ENCODE measurements at places on chromosomes 6 and 20.

DNA sequence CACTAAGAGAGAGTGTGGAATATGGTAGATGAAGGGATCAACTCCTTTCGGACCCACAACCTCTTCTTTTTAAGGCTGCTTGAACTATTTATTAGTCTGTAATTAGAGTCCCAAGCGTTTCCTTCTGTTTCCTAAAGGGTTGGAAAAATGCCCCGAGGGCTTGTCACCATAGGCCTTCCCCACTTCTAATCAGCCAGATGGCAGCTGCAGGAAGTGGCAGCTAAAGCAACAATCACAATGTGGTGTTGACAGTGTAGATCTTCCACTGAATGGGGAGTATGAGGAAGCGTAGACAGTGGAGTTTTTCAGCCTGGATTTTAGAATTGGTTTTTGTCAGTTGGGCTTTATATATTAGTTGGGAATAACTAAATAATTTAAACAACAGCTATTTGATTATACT is 40.6 kb downstream of the SLC35D3 start:
- DNase-seq, result peak; percentile 56

GRCh38 chr6:138682704-138683527 is 90.7 kb upstream of the CCDC28A start:
- DNase-seq, result no peak

DNA sequence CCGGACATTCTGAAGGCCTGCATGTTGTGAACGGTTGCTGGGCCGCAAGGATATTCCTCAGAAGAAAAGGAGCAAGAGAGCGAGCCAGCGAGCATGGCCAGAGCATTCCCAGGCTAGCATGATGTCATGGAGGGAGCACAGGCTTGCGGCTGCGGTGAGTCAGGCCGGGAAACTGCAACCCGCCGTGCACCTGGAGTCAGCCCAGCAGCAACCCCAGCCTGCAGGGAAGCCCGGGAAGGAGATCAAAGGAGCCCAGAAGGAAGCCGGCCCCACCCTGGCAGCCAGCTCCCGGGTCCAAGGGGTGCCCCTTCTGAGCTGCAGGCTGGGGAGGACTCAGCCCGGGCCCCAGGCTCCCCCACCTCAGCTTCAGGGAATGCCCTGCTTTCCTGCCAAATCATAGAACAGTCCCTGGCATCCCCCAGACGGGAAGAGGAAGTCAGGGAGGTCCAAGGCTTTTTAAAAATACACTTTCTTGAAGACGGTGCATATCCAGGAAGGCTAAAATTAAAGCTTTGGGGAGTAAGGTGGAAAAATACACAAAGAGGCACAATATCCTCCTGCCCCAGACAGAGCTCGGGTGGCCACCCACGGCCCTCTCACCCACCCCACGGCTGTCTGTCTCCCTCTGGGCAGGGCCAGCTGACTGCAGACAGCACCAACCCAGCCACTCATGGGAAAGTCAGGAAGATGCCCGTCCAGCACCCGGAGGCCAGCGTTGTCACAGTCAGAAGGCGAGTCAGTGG is 53.7 kb downstream of the BMP7 start:
- DNase-seq, result no peak

DNA sequence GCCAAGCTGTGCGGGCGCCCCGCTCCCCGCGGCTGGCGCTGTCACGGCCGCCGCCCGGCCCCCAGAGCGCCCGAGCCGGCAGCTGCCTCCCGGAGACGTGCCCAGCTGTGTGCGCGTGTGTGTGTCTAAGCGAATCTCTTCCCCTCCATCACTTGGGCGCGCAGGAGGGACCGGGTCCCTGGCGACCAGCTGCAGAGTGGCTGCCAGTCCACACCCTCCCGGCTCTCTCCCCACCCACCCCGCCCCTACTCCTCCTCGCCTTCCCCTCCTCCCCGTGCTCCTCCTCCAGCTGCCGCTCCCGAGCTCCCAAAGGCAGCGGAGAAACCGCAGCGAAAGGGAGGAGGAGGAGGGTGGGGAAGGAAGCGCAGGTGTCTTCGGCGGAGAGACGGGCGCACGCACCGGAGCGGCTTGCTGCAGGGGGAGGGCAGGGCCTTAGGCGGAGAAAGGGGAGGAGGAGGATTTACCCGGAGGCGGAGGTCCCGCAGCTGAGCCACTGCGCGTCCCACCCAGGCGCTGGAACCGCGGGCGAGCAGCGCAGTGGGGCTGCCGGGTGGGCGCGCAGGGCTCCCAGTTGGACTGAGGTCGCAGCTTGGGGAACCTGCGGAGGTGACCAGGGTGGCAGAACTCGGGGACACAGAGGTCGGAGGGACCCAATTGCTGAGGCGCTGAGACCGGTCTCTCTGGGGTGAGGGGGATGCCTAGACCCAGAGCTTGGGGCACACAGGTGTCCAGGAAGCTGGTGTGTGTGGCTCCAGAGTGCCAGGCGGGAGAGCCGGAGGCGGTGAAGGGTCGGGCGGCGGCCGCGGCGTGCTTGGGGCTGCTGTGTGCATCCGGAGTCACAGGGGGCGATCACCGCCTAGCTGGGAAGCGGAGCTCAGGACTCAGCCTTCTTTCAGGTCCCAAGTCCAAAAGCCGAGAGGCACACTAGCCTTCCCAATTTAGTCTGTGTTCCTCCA is at the start of gene HS3ST5:
Gene HS3ST5, minus strand, starts transcription at position 198 of the 956 bp plus-strand sequence. CDS start 280,178 bp downstream, outside the sequence.
- DNase-seq, result peak; percentile 14

DNA sequence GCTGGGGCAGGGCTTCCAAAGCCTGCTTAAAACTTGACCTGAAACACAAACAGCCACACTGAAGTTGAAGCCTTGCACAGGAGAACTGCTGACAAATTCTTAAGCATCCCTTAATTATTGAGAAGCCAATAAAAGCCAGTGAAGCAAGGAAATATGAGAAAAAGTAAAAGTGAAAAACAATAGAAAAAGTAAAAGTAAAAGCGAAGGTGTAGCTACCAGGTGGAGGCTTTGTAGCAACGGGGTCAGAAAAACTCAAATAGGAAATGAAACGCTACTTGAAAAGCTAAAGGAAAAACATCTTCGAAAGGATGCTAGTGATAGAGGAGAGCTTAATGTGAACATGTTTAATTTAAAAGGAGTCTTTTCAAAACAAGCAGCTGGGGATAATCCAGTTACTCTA is 97.4 kb downstream of the IRF4 start:
- DNase-seq, result no peak

- no peak for DNase-seq
These were observed 117.8 kb upstream of the FOXO3 start for GRCh38 chr6:108442770-108443520.
